Keratinocyte (primary cell): ENCODE measurements at places on chromosomes 6 and 20.

GRCh38 chr6:114534813-114535212 lies 192.0 kb upstream of the HS3ST5 start:
- no peaks in the 10 kb centered on the region for H3K27me3 ChIP-seq
- no peak for DNase-seq
- H3K27ac ChIP-seq: no peak overlapping the region

GRCh38 chr6:45423111-45423823 lies 45.5 kb upstream of the SUPT3H start:
- DNase-seq: no peak
- H3K36me3 ChIP-seq: no peaks in the 10 kb centered on the region
- peaks cover 9% of the 10 kb centered on the region for H3K27me3 ChIP-seq
- H3K4me1 ChIP-seq: peaks cover 21% of the 10 kb centered on the region

- no peak for DNase-seq
- H3K36me3 ChIP-seq: no peaks in the 10 kb centered on the region
- no peak overlapping the region for H3K4me3 ChIP-seq
- no peaks in the 10 kb centered on the region for H3K4me1 ChIP-seq
- no peak overlapping the region for H3K27ac ChIP-seq
These were observed 662.6 kb downstream of the BCKDHB start for GRCh38 chr6:80769106-80769505.

DNA sequence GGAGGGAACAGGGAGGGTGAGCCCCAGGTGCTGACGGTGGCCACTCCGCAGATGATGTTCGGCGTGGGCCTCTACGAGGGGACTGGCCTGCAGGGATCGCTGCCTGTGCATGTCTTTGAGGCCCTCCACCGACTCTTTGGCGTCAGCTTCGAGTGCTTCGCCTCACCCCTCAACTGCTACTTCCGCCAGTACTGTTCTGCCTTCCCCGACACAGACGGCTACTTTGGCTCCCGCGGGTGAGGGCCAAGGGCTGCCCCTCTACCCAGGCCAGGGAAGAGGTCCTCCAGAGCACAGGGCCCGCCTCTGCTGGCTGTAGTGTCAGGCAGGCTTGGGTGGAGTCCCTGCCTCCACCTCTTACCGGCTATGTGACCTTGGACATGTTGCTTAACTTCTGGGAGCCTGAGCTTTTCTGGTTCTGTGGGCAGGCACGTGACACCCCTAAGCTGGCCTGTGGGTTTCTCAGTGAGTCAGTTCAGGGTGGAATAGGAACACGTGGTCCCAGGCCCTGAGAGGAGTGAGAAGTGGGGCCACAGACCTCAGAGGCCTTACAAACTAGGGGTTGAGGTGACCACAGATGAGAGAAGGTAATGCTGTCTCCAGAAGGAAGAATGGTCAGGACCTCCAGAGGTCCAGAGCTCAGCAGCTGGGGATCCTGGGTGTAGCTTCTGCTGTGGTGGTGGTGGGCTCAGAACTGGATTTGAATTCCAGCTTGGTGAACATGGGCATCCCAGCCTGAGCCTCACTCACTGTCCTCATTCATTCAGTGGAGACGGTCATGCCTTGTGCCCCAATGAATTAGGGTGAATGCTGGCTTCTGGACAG lies 11.9 kb downstream of the PCIF1 start:
- peaks cover 16% of the 10 kb centered on the region for H3K4me1 ChIP-seq
- H3K27me3 ChIP-seq: no peaks in the 10 kb centered on the region
- H3K27ac ChIP-seq: no peak overlapping the region
- peaks cover 57% of the 10 kb centered on the region for H3K36me3 ChIP-seq
- H3K4me3 ChIP-seq: no peak overlapping the region

- H3K27ac ChIP-seq: no peak overlapping the region
- no peak for DNase-seq
- H3K4me1 ChIP-seq: no peaks in the 10 kb centered on the region
- no peak overlapping the region for H3K4me3 ChIP-seq
- H3K36me3 ChIP-seq: no peaks in the 10 kb centered on the region
These were observed 17.9 kb upstream of the CNKSR3 start for GRCh38 chr6:154528310-154528915.

- H3K27ac ChIP-seq: no peak overlapping the region
- no peaks in the 10 kb centered on the region for H3K4me1 ChIP-seq
- DNase-seq: no peak
These were observed 158.2 kb upstream of the PRND start for GRCh38 chr20:4563534-4563933.

DNA sequence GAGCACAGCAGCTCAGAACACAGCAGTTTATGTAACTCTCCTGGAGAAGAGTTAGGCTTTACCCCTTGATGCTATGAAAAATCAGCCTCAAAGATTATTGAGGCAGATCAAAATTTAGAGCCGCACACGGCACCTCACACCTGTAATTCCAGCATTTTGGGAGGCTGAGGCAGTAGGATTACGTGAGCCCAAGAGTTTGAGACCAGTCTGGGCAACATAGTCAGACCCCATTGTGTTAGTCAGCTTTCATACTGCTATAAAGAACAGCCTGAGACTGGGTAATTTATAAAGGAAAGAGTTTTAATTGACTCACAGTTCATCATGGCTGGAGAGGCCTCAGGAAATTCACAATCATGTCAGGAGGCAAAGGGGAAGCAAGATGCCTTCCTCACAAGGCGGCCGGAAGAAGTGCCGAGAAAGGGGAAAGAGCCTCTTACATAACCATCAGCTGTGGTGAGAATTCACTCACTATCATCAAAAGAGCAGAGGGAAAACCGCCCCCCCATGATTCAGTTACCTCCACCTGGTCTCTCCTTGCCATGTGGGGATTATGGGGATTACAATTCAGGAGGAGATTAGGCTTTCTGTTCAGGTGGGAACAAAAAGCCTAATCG lies 87.7 kb downstream of the SGK1 start:
- no peak overlapping the region for H3K4me3 ChIP-seq
- H3K4me1 ChIP-seq: no peaks in the 10 kb centered on the region
- DNase-seq: no peak
- no peaks in the 10 kb centered on the region for H3K27me3 ChIP-seq
- no peaks in the 10 kb centered on the region for H3K36me3 ChIP-seq
- no peak overlapping the region for H3K27ac ChIP-seq

DNA sequence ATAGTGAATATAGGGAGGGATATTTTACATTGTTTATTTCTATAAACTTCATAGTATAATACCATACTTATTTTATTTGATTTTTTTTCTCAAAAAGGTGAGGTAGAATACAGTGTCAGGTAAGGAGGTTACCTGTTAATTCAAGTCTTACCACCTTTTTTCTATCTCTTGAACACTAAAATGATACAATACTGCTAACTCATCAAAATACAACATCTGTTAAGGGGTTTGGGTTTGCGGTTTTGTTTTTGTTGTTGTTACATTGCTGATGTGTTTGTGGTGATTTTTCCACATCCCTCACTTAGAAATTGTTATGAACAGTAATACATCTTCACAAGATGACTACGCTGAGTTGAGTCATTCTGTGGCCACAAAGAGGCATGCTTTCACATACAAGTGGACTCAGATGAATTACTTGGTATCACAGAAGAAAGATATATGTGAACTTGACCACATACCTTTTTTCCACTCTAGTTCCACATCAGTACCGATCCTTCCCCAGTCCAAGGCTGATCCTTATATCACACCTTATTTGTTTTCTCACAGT lies 139.4 kb upstream of the ID4 start:
- H3K36me3 ChIP-seq: no peaks in the 10 kb centered on the region
- peaks cover 4% of the 10 kb centered on the region for H3K27me3 ChIP-seq
- no peak overlapping the region for H3K4me3 ChIP-seq
- no peaks in the 10 kb centered on the region for H3K4me1 ChIP-seq
- no peak overlapping the region for H3K27ac ChIP-seq

DNA sequence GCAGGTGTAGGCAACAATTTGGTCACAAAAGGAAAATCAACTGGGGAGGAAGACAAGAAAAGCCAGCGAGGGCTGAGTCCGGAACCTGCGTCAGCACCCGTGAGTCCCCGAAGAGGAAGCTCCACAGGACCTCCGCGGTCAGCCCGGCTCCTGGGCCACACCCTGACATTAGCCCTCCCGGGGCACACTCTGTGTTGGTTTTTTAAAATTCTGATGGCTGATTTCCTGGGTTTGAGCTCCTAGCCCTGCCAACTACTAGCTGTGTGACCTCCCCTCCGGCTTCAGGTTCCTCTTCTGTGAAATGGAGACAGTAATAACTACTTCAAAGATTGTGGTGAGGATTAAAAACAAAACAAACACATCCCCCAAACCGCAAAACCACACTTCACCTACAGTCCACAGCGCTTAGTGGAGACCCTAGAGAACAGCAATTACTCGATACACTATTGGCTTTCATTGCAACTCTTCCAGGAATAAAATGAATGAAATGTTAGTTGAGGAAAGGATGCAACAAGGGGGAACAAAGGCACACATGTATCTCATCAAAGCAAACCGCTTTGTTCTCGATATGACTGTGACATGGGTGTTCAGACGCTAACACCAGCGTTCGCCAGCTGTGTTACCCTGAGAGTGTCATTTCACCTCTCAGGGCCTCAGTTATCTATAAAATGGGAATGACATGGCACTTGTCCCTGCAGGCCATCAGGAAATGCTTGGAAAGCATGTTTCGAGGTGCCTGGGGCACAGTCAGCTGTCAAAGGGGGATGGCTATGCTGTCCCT lies 985 bp downstream of the ZBP1 start:
- H3K4me3 ChIP-seq: no peak overlapping the region
- H3K27ac ChIP-seq: no peak overlapping the region
- H3K4me1 ChIP-seq: peaks cover 32% of the 10 kb centered on the region
- peaks cover 26% of the 10 kb centered on the region for H3K27me3 ChIP-seq
- no peaks in the 10 kb centered on the region for H3K36me3 ChIP-seq
- DNase-seq: no peak

- H3K4me1 ChIP-seq: peaks cover 23% of the 10 kb centered on the region
- H3K36me3 ChIP-seq: peaks cover 13% of the 10 kb centered on the region
- H3K27me3 ChIP-seq: no peaks in the 10 kb centered on the region
- no peak overlapping the region for H3K27ac ChIP-seq
These were observed 39.4 kb downstream of the SLC9A8 start for GRCh38 chr20:49851991-49852390.

DNA sequence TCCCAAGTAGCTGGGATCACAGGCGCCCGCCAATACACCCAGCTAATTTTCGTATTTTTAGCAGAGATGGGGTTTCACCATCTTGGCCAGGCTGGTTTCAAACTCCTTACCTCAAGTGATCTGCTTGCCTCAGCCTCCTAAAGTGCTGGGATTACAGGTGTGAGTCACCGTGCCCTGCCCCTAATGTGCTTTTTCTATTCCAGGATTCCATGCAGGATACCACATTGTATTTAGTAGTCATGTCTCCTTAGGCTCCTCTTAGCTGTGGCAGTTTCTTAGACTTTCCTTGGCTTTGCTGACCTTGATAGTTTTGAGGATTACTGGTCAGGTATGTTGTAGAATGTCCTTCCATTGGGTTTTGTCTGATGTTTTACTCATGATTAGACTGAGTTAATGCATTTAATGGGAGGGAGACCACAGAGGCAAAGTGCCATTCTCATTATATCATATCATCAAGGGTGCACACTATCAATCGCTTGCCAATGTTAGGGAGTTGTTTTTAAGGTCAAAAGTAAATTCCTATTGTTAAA lies 39.6 kb upstream of the TNFAIP3 start:
- H3K4me3 ChIP-seq: no peak overlapping the region
- no peak for DNase-seq
- peaks cover 79% of the 10 kb centered on the region for H3K4me1 ChIP-seq

GRCh38 chr6:121033091-121033490 lies 301.2 kb downstream of the TBC1D32 start:
- H3K27me3 ChIP-seq: no peaks in the 10 kb centered on the region
- H3K4me1 ChIP-seq: no peaks in the 10 kb centered on the region
- no peak overlapping the region for H3K4me3 ChIP-seq
- H3K36me3 ChIP-seq: no peaks in the 10 kb centered on the region
- H3K27ac ChIP-seq: no peak overlapping the region

DNA sequence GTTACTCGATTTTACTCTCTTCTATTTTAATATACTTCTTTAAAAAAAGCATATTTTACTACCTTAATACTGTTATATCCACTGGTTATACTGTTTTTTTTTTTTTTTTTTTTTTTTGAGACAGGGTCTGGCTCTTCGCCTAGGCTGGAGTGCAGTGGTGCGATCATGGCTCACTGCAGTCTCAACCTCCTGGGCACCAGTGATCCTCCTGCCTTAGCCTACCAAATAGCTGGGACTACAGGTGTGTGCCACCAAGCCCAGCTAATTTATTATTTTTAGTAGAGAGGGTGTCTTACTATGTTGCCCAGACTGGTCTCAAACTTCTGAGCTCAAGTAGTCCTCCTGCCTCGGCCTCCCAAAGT lies 170.7 kb downstream of the DOK5 start:
- no peaks in the 10 kb centered on the region for H3K4me1 ChIP-seq
- no peak for DNase-seq
- no peak overlapping the region for H3K4me3 ChIP-seq
- no peak overlapping the region for H3K27ac ChIP-seq
- H3K27me3 ChIP-seq: no peaks in the 10 kb centered on the region

DNA sequence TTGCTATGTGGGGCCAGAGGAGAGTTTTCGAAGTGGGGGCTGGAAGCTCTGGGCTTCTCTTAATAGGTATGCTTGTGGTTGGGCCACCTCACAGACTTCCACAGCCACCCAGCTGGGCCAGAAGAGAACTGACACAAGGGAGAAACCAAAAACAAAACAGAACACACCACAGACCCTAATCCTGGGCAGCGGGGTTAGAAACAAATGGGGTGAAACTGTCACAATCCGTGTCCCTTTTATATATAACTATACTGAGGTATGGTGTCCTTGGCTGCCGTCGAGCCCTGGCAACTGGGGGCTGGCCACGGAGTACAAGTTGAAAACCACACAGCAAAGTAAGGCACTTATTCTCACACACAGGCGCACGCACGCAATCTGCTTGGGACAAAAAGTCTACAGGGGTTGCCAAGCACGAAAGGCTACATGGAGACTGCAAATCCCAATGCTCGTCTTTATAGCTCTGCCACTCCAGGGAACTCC lies 78.3 kb downstream of the TRAM2 start:
- H3K36me3 ChIP-seq: no peaks in the 10 kb centered on the region
- peaks cover 28% of the 10 kb centered on the region for H3K4me1 ChIP-seq
- no peaks in the 10 kb centered on the region for H3K27me3 ChIP-seq

GRCh38 chr20:11581271-11581670 lies 336.4 kb upstream of the BTBD3 start:
- no peak overlapping the region for H3K4me3 ChIP-seq
- no peaks in the 10 kb centered on the region for H3K27me3 ChIP-seq
- no peaks in the 10 kb centered on the region for H3K36me3 ChIP-seq
- H3K27ac ChIP-seq: no peak overlapping the region
- no peak for DNase-seq

DNA sequence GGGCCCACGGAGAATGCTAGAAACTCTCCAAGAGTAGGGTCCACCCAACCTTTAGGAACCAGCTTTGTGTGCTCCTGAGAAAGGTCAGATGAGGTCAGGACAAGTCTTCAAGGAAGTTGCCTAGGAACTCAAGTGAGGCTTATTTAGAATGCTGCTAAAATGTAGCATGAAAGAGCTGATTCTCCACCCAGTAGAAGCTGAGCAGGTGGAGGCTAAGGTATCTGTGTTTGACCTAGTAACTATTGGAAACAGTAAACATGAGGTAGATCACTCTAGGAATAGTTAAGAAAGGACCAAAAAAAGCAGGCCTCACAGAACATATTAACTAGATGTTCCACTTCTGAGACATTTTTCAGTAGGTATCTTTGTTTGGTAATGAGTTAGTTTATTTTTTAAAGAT lies 13.9 kb downstream of the CEP43 start:
- no peak for DNase-seq
- no peaks in the 10 kb centered on the region for H3K27me3 ChIP-seq
- H3K27ac ChIP-seq: no peak overlapping the region
